ENCODE measurements at places on chromosomes 1 and 21.

GRCh38 chr1:59692591-59692990 lies 122.2 kb upstream of the HOOK1 start:
- no peak for DNase-seq

DNA sequence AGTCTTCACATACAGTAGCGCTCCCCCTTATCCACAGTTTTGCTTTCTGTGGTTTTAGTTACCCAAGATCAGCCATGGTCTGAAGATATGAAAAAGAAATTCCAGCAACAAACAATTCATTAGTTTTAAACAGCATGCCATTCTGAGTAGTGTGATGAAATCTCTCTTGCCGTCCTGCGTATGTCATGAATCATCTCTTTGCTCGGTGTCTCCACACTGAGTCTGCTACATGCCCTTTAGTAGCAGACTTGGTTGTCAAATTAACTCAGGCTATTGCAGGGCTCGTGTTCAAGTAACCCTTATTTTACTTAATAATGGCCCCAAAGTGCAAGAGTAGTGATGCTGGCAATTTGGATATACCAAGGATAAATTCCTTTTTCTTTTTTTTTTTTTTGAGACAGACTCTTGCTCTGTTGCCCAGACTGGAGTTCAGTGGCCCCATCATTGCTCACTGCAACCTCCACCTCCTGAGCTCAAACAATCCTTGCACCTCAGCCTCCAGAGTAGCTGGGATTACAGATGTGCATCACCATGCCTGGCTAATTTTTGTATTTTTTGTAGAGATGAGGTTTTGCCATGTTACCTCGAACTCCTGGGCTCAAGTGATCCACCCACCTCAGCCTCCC lies 22.6 kb downstream of the PHACTR4 start:
- DNase-seq, result no peak

DNA sequence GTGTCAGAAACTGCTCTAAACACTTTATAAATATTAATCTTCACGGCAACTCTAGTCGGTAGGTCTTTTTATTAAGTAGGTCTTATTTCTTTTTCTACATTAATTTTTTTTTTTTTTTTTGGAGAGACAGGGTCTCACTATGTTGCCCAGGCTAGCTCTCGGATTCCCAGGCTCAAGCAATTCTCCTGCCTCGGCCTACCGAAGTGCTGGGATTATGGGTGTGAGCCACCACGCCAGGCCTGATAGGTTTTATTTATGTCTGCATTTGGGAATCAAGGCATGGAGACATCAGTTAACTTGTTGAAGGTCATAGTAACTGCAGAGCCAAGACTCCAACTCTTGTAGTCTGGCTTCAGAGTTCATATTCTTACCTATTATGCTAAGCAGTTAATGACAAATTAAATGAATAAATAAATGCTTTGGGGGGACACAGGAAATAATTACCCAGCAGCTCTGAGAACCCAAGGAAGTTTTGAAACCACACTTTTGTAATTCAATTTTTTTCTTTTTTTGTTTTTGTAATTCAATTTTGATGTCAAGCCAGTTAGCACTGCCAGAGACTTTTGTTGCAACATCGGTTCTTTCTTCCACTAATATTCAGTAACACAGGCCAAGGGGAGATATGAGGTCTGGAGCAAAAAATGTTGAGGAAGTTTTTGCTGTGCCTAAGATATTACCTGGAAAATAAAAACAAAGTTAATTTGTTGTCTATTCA lies 9.4 kb upstream of the UAP1 start:
- DNase-seq, result no peak

GRCh38 chr21:37945036-37945435 lies 28.8 kb upstream of the KCNJ6 start:
- DNase-seq, result no peak

- DNase-seq, result no peak
Measured at GRCh38 chr1:117826540-117827078, 102.8 kb downstream of the GDAP2 start.

Data from midbrain (tissue), 1 donor.